ENCODE measurements at places on chromosomes 7 and 10.

GRCh38 chr7:128190051-128190647, 50.9 kb upstream of the LEP start:
- no peak for DNase-seq

DNA sequence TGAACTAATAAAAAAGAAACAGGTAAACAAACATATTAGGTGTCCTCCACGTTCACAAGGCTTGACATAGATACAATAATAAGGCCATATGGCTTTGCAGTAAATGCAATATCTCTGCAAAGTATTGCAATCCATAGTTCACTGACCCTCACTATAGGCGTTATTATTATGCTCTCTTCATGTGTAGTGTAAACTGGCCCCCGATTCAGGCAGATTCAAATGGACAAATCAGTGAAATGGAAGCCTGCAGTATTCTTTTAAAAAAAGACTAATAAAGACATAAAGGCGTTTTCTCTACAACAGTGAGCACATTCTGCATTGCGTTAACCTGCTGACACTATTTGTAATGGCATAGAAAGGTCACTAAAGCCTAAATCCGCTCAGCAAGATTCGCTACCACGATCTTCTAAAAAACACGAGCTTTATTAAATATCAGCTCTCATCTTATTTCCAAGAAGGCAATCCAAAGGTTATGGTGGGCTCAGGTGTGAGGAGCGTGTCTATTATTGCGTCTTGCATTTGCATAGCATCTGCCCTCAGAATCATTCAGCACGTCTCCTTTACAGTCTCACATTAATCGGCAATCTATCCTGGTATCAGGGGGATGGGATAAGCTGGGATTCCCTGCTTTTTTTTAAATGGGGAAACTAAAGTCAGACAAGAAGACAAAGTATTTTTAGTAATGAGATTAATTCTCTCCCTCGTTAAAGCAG, 36.2 kb downstream of the FRMD4A start:
- DNase-seq = no peak

- DNase-seq = no peak
These were observed 14.4 kb upstream of the MTERF1 start for GRCh38 chr7:91894781-91895480.

DNA sequence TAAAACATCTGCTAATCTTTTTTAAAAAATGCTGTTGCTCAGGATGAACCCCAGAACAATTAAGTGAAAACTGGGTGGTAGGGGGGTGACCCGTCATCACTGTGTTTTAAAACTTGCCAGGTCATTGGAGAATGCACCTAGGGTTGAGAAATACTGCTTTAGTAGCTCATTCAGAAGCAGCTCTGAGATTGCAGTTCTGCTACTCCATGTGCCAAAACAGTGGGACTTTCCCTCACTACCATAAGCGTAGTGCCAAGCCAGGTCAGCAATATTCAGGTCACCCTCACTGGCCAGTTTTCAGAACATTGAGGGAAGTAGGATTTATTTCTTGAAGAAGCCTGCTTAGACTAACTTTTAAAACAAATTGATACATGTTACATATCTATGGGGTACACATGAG, 5.2 kb downstream of the STEAP2 start:
- DNase-seq = no peak

- DNase-seq = no peak
These were observed 148.7 kb downstream of the SLC16A9 start for GRCh38 chr10:59560990-59561389.

GRCh38 chr7:92880212-92881090, 44.1 kb upstream of the CDK6 start:
- no peak for DNase-seq

GRCh38 chr10:124700293-124701037, 43.7 kb downstream of the FAM53B start:
- no peak for DNase-seq

- no peak for DNase-seq
These were observed 522.4 kb downstream of the PARD3 start for GRCh38 chr10:34292675-34293074.

DNA sequence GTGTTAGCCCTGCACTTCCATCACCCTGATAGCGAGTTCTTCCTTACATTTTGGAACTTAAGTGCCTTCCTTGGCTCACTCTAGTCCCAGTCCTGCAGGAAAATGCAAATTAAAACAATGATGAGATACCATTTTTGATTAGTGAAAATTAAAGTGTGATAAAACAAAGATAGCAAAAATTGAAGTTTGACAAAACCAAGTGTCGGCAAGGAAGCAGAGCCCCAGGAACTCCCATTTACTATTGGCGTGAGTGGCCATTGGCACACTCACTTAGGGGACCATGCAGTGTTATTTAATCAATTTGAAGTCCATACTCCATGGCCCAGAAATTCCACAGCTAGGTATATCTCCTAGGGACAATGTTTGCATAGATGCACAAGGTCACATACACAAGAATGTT, 28.4 kb downstream of the LAMB4 start:
- no peak for DNase-seq

- no peak for DNase-seq
These were observed 60.3 kb downstream of the RAB18 start for GRCh38 chr10:27564398-27564797.

GRCh38 chr10:61784354-61785133, 117.0 kb upstream of the ARID5B start:
- DNase-seq = no peak

GRCh38 chr10:123479640-123480039, 186.5 kb upstream of the GPR26 start:
- DNase-seq = no peak

GRCh38 chr10:131892806-131893675, 7.8 kb upstream of the PPP2R2D start:
- DNase-seq = no peak

DNA sequence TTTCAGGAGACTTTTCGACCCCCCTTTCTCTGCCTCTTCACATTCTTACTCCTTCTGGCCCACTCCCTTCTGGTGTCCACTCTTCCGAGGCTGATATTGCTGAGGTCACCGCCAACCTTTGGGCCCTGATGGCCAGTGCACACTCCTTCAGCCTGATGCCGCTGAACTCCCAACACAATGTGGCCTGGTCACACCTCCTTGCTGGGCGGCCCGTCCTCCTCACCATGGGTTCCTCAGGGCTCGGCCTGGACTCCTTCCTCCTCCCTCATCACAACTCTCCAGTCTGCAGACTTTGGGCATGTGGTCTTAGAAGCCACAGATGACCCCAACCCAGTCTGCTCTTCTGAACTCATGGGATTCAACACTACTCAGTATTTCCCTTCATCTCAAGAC, 583.0 kb upstream of the MGMT start:
- no peak for DNase-seq

GRCh38 chr7:77391230-77391629, 24.9 kb downstream of the GSAP start:
- DNase-seq = no peak

GRCh38 chr7:30463405-30464145, 15.0 kb downstream of the NOD1 start:
- DNase-seq = no peak

- DNase-seq = peak; percentile 13
These were observed 130.9 kb upstream of the ANKRD1 start for GRCh38 chr10:91051829-91052228.

GRCh38 chr7:84085147-84085546, 109.4 kb downstream of the SEMA3A start:
- no peak for DNase-seq

DNA sequence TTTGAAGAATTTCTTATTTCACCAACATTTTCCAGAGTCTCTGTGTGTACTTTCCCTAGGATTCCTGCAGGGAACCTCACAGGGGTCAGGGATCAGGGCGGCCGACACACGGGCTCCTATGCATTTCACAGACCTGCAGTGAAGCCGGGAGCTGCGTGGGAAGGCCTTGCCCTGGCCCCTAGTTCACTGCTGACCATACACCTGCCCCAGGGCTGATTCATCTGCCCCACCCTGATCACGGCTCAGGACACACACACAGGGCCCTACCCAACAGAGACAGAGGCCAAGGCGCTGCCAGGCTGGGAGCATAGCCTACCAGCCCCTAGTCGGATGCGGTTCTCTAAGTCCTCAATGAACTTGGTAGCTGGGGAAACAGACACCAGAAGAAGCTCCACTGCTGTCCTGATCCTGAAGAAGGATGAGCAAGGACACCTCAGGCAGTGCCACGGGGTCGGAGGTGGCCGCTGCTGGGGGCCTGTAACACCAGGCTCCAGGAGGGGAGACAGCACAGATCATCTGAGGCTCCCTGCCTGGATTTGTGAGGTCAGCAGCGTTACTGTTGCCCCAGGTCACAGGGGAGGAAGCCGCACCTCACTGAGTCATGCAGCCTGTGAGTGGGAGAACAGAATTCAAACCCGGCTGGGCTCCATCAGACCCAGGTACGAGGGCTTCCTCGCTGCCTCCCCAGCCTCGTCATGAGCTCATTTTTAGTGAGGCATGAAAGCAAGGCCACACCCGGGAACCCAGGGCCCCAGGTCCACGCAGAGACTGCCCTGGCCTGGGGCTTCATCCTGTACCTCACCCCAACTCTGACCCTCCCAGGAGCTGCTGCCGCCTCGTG, 278.8 kb upstream of the PPP2R2D start:
- no peak for DNase-seq

DNA sequence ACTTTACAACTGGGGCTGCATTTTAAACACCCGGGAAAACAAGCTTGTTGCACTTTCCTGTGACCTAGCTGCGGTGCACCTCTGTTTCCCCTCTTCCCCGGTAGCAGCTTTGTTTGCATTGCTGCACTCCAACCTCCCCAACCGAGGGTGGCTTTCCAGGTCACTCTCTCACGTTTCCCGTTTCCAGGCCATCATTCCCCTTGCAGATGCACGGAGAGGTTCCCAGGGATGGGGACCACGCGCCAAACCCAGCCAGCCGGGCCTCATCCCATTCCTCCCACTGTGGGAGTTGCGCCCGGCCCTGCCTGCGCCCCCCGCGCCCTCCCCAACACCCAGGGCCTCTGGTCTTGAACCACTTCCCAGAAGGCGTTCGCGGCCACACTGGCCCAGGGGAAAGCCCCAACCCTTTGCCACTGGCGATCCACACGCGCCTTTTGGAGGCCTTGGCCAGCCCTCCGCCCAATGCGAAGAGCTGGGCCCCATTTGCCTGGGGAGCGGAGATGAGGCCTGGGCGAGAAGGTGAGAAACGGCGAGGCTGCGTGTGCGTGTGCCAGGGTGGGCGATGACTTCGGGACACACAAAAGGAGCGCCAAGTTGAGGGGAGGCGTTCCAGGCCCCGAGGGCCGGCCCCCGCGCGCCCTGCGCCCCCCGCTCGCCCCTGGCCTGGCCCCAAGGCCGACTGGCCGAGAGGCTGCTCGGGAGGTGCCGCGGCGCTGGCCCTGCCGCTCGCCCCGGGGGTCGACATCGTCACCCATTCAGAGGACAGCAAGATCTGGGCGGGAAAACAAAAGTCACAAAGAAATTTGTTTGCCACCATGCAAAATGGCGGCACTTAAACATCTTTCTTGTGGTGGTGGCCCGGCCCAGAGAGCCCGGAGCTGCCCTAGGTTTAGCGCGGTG, 15.9 kb downstream of the SKIDA1 start:
- no peak for DNase-seq

DNA sequence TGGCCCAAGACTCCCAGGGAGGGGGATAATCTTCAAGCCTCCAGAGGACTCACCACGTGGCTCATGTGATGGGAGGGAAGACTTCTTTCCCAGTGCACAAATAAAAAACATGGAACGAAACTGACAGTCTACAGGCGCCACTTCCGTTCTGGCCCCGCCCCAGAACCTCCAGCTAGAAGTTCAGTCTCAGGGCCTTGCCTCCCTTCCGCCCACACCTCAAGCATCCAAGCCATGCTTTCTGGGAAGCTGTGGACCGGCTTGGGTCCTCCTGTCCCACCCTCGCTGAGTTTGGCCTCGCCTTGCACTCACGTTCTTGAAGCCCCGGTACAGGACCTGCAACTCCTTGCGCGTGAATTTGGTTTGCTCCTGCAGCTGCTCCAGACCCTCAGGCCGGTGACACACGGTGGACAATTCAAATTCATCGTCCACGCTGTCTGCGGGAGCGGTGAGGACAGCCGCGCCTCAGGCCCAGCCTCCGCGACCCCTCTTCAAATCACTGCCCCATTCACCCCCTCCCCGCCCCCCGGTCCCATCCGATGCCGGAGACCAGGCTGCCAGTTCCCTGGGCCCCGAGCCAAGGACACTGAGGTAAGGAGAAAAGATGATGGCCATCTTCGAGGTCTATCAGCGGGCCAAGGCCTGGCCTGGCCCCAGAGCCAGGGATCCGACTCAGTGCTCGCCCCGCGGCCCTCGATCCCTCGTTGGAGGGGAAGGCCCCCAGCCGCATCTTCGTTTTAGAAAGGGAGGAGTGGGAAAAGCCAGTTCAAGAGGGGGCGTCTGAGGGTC, 10.7 kb upstream of the OGA start:
- no peak for DNase-seq

DNA sequence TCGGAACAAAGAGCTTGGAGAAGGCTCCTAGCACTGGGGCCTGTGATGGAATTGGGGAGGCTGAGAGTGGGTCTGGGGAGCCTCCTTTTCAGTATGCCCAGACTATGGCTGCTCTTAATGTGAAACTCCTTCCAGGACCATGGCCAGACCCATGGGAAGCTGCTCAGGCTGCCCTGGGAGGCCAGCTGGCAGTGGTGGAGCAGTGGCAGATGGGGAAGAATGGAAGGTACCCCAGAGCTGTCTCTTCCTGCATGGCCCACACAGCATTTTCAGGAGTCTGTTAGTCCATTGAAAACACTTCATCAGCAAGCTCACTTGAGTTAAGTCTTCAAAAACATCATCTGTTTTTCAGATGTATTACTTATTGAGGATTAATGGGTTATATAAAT, 18.5 kb downstream of the NACAD start:
- DNase-seq = no peak

- DNase-seq = no peak
These were observed 6.1 kb downstream of the RAMP3 start for GRCh38 chr7:45163692-45164052.

DNA sequence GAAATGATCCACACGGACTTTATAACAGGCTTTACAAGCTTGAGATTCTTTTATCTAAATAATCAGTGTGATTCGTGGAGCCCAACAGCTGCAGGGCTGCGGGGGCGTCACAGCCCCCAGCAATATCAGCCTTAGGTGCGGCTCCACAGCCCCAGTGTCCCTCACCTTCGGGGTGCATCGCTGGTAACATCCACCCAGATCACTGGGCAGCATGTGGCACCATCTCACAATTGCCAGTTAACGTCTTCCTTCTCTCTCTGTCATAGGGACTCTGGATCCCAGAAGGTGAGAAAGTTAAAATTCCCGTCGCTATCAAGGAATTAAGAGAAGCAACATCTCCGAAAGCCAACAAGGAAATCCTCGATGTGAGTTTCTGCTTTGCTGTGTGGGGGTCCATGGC, 155.6 kb downstream of the EGFR start:
- no peak for DNase-seq

- DNase-seq = no peak
These were observed 18.4 kb upstream of the CUBN start for GRCh38 chr10:17147884-17148489.

GRCh38 chr7:150897502-150898474, 45.5 kb downstream of the AOC1 start:
- no peak for DNase-seq
